T-cell (primary cell): ENCODE measurements at places on chromosomes 13 and 19.

- DNase-seq: no peak
These were observed 612.7 kb downstream of the SLITRK6 start for GRCh38 chr13:85186356-85187045.

- no peak for DNase-seq
These were observed 44.5 kb downstream of the TMEM255B start for GRCh38 chr13:113803409-113804016.

DNA sequence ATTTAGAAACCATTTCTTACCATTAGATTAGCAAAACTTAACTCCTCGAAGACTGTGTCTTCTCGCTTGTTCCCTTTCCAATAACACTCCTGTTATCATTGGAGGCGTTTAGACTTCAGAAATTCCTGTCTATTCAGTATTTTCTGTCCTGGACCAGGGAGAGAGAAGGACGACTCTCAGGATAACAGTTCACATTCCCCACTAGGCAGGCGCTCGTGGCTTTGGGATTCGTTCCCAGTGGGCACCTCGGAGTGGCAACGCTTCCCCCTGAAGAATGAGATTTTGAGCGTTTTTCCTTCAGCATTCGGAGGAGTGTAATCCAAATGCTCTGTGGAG, 429 bp upstream of the ZNF225 start:
- DNase-seq: no peak

DNA sequence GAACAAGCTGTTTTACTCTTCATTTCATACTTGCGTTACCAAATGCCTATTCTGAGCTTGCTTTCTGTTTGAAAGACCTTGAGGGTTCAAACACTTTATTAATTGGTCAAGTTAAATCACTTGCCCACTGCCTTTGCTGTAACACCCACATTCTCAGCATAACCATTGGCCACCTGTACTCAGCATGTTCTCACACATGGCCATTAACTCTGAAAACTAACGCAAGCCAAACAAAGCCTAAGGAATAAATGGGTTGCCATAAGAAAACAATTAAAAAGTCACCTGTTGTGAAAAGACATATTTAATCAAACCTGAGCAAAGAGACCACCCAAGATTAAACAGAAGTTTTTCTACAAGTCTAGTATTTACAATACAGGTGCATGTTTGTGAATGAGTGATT, 517.2 kb upstream of the SPRY2 start:
- DNase-seq: no peak

DNA sequence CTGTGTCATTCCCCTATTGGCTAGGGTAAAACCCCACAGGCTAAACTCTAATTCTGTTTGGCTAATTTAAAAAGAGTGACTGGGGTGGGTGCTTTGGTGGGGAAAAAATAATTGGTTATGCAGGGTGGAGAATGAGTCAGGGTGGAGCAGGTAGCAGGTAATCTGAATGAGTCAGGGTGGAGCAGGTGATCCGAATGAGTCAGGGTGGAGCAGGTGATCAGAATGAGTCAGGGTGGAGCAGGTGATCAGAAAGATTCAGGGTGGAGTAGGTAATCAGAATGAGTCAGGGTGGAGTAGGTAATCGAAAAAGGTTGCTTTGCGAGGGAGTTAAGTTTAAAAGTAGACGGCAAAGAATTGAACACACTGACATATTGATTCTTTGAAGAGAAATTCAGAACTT, 1218.8 kb upstream of the ATXN8OS start:
- no peak for DNase-seq

- DNase-seq: no peak
These were observed 3.3 kb downstream of the KLK8 start for GRCh38 chr19:50998061-50998460.

GRCh38 chr13:76813891-76814290, 72.3 kb downstream of the KCTD12 start:
- DNase-seq: no peak

- DNase-seq: no peak
These were observed 5.0 kb upstream of the PDS5B start for GRCh38 chr13:32581177-32581786.

GRCh38 chr19:32224371-32225244, 120.8 kb upstream of the ZNF507 start:
- no peak for DNase-seq

GRCh38 chr13:49472186-49472585, 23.6 kb upstream of the PHF11 start:
- no peak for DNase-seq

DNA sequence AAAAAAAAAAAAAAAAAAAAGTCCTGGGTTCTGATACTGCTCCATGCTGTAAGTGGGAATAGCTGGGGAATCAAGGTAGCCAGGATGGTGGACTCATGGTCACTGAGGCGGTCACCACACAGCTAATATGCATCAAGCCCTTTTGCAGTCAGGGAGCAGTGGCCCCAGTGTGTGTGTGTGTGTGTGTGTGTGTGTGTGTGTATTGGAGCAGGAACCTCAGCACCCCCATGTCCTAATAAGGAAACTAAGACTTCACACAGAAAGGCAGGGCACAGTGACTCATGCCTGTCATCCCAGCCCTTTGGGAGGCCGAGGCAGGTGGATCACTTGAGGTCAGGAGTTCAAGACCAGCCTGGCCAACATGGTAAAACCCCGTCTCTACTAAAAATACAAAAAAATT, 12.0 kb downstream of the B3GNT3 start:
- no peak for DNase-seq

GRCh38 chr13:40806241-40806640, 16.8 kb downstream of the SLC25A15 start:
- no peak for DNase-seq

DNA sequence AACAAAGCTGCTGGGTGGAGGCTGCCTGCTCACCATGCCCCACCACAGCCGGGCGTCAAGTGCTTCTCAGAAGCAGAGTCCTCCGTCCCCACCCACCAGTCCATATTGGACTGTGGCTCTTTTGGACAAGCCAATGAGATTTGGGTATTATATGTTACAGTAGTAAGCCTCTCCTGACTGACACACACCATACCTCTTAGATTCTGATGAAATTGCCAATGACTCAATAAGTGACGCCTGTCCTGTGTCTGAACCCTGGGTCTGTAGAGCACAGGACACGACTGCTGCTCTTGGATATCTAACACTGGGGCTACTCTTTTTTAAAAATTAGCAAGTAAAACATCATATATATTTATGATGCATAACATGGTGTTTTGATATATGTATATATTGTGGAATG, 44.8 kb upstream of the UBAC2 start:
- no peak for DNase-seq

DNA sequence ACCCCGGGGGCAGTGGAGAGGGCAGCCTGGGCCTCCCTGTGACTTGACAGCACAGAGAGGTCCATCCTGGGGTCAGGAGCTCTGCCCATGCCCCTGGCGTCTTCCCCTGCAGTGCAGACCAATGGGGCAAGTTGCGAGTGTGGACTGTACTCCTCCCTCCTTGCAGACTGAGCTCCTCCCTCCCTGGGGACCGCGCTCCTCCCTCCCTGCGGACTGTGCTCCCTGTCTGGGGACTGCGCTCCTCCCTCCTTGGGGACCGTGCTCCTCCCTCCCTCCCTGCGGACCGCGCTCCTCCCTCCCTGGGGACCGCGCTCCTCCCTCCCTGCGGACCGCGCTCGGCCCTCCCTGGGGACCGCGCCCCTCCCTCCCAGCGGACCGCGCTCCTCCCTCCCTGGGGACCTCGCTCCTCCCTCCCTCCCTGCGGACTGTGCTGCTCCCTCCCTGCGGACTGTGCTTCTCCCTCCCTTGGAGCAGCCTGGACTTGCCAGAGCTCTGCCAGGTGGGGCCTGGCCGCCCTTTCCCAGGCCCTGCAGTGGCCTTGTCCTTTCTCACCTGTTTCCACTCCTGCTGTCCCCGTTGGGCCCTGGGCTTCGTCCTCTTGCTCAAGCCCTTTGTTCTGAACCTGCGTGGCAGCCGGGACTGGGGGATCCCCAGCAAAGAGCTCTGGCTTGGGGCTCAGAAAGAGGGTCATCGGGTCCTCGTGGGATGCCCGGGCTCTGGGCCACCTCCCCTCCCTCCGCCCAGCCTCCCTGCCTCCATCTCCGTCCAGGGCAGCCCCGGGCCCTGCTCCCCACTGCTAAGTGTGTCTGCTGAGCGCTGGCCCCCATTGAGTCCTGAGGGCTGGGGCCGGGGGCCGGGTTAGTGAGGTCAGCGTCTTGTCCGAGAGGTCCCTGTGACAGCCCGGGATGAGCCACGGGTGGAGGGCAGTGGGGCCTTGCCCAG, 6.8 kb downstream of the GAMT start:
- DNase-seq: no peak

DNA sequence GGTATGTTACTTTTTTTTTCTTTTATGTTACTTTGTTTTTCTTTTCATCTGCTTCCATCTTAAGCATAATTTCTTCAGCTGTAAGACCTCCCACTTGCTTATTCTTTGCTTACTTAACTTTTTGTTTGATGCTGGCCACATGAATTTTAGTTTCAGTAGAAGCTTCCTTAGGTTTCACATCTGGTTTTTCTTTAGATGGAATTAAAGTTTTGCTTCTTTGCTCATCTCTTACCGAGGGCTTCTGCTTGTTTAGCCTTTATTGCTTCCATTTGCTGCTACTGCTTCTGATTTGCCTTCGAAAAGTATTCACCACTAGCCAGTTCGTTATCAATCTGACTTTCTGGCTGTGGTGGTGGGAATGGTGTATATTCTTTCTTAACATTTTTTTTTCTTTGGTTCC, 90.9 kb downstream of the GJA3 start:
- no peak for DNase-seq

GRCh38 chr19:14168993-14169392, 32.6 kb upstream of the ASF1B start:
- no peak for DNase-seq

DNA sequence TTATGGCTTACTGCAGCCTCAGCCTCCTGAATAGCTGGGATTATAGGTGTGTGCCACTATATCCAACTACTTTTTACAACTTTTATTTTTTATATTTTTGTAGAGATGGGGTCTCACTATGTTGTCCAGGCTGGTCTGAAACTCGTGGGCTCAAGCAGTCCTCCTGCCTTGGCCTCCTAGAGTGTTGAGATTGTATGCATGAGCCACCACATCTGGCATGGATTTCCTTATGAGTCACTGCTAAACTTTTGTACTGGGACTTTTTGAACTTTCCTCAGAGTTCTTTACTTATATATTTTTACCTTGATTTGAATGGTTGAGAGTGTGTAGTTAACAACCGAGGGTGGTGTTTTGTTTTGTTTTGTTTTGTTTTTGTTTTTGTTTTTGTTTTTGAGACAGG, 33.4 kb downstream of the DNAJC3 start:
- DNase-seq: no peak

DNA sequence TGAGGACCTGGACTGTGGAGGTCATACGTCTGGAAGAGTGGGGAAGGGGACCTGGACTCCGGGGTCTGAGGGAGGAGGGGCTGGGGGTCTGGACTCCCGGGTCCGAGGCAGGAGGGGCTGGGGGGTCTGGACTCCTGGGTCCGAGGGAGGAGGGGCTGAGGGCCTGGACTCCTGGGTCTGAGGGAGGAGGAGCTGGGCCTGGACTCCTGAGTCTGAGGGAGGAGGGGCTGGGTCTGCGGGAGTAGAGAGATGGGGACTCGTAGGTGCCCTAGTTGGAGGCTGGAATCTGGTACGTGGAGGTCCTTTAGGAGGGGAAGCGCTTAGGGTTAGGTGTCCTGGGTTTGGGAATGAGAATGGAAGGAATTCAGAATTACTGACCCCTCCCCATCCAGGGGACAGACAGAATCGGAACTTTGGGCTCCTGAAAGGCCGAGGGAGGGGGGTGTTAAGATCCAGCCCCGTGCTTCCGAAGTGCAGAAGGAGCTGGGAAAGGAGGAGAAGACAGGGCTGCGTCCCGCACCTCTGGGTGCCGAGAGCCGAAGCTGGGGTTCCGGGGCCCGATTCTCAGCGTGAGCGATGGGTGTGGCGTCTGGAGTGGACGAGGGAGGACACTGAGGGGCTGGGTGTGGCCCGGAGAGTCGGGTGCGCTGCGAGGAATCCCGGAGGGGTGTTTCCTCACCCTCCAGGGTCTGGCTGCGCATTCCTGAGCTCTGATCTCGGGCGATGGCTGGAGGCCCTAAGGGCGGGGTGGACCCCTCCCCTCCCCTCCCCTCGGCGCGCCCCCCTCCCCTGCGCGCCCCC, 608 bp downstream of the MYADM start:
- DNase-seq: no peak

DNA sequence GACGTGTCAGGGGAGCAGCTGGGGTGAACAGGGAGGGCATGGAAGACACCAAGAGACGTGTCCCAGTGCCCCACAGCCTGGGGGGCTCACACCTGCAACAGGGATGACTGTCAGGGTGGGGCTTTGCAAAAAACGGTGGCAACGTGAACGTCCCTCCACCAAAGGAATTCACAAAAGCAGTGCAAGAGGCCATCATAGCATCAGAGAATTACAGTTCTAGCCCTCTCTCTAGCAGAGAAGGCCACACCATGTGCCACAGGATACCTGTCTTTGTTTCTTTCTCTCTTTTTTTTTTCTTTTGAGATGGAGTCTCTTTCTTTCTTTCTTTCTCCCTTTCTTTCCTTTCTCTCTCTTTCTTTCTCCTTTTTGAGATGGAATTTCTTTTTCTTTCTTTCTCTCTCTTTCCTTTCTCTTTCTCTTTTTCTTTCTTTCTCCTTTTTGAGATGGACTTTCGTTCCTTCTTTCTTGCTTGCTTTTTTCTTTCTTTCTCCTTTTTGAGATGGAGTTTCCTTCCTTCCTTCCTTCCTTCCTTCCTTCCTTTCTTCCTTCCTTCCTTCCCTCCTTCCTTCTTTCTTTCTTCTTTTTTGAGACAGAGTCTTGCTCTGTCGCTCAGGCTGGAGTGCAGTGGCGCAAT, 17.1 kb upstream of the ATP11A start:
- no peak for DNase-seq

DNA sequence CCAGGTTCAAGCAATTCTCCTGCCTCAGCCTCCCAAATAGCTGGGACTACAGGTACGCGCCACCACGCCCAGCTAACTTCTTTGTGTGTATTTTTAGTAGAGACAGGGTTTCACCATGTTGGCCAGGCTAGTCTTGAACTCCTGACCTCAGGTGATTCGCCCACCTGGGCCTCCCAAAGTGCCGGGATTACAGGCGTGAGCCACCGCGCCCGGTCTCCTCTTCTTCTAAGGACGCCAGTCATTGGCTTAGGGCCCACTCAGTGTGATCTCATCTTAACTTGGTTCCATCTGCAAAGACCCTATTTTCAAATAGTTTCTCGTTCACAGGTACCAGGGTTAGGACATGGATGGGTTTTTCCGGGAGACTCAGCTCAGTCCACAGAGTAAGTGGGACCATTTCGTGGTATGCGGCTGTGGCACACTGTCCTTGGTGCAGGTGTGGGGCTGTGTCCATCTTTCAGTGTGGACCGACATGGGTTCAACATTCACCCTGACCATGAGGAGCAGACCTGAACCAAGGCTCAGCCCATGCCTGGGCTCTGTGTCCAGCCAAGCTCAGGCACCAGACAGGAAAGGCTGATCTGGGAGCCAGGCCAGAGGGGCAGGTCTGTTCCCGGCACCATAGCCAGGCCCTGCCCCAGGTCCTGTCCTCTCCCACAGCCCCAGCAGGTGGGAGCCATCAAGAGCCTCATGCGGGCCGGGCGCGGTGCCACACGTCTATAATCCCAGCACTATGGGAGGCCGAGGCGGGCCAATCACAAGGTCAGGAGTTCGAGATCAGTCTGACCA, 2.8 kb upstream of the MKNK2 start:
- no peak for DNase-seq

DNA sequence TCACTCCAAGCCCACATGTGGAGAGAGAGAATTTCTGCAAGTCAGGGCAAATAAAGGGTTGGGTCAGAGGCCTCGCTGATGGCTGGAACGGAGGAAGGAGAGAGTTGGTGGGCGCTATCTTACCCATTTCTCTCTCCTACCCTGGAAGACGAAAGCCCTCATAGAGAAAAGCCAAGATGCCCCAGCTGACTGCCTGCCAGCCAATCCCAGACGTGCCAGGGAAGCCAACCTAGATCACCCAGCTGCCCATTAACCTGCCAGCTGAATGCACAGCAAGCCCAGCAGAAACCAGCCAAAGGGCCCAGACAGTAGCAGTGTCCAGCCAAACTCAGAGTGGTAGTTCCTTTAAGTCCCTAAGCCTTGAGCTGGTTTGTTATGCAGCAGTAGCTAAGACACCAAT, 167.0 kb upstream of the ZNF507 start:
- no peak for DNase-seq
